ENCODE measurements at places on chromosomes 7 and 10.
A peak's percentile ranks its signal among the peaks of the same experiment; 100 is the strongest.

DNA sequence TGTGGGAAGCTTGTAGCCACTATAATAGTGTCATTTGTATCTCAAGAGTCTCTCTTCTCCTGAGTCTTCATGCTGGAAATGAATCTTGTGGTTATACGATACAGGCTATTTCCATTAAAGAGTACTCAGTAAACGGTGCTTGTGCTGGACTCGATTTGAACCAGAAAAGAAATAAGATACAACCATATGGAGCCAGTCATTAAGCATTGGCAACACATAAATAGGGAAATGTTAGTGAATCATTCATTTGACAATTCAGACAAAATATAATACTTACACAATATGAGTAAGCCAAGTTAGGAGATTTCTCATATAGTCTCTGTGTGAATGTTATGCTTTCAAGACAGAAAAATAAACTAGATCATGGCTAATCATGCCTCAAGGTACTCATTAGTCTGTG is 356.8 kb downstream of the PLXDC2 start:
- DNase-seq, result no peak

GRCh38 chr7:29815181-29816105 is 9.1 kb downstream of the WIPF3 start:
- DNase-seq, result no peak

- DNase-seq, result no peak
Measured at GRCh38 chr10:119602241-119603095, 5.7 kb upstream of the TIAL1 start.

- DNase-seq, result no peak
Measured at GRCh38 chr10:1872151-1872726, 134.9 kb upstream of the ADARB2 start.

DNA sequence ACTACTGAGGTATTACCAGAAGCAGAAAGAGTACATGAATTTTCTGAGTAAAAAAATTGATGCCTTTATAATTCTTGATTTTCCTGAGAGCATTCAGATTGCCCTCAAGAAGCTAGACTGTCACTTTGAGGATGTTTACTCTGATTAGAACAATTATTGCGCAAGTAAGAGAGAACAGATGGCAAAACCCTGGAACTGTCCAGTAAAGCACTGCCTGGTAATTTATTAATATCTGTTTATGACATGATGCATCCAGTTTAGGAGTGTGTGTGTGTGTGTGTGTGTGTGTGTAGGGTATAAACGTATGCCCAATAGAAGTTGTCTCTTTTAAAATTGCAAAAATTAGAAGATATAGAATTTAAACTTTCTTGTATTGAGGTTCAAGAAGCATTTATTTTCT is 379.7 kb downstream of the PHTF2 start:
- no peak for DNase-seq

GRCh38 chr10:95691281-95691680 is 2.4 kb downstream of the TCTN3 start:
- DNase-seq, result no peak

DNA sequence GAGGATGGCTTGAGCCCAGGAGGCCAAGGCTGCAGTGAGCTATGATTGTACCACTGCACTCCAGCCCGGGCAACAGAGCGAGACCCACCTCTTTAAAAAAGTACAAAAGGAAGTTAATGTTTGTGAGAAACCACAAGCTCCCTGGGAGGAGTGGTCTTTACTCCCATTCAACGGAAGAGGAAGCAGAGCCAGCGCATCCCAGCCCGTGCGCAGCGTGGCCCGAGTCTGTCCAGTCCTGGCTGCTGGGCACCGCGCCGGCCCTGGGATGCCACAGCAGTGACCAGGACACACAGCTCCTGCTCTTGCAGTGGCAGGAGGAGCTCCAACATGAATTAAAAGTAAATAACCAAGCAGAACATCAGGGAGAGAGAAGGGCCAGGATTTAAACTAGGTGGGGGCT is 68.4 kb downstream of the ELFN1 start:
- DNase-seq, result no peak

- no peak for DNase-seq
Measured at GRCh38 chr7:153247926-153248325, 488.4 kb downstream of the ACTR3B start.

DNA sequence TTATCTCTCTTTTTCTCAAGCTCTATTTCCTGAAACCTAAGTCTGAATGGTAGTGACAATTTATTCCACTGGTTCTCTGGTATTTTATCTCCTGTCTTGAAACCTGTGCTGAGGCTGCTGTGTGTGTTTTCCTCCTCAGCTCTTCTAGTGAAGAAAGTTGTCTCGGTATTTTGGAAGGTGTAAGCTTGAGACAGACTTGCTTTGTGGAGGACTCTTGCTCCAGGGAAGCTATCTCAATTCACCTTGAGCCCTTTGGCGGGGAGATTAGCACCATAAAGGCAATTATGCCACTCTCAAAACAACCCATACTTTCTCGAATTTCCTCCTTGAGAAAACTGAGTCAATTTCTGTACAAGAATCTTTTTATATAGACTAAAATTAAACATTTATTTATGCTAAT is 141.6 kb downstream of the THSD7A start:
- DNase-seq, result no peak

DNA sequence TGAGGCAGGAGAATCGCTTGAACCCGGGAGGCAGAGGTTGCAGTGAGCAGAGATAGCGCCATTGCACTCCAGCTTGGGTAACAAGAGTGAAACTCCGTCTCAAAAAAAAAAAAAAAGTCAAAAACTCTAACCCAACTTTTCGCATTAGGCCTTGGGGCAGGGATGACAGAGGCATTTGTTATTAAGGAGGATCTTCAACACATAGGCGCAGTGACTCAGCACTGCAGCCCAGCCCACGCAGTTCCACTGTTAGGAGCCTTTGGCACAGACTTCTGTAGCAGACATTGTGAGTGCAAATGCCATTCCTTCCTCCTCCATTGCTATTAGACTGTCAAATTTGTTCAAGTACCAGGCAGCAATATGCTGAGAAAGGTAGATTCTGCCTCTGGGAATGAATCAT is 43.1 kb upstream of the KLHL7 start:
- DNase-seq, result no peak

DNA sequence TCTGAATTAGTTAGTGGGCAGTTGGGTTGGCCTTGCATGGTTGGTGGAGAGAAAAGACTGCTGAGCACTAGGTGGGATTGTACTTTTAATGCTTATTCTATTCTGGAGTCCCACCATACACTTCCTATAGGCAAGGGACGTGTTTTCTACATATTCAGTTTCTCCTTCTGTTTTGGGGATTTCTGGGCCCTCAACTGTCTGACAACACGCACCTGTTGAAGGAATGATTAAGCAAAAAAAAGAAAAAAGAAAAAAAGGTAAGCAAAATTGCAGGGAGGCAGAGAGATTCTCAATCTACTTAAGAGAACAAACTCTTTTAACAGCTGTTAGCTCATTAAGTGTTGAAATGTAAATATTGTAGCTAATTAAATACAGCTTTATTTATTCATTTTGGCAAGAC is 541.3 kb downstream of the CALN1 start:
- no peak for DNase-seq

- no peak for DNase-seq
Measured at GRCh38 chr7:157539521-157539920, 202.7 kb downstream of the DNAJB6 start.

DNA sequence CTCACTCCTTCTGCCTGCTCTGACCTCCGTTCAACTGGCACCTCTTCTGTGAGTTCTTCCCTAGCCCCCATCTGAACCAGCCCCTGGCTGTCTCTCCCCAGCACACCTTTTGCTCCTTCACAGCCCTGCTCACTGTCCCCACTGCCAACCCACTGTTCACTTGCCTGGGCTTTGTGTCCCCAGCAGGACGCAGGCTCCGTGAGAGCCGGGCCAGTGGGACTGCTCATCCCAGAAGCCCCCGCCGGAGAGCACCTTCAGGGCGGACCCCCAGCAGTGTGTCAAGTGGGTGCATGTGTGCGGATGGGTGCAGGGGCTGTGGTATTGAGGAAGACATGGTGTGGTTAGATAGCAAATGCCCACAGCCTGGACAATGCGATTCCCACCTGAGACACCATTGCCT is 148.4 kb upstream of the RNF32 start:
- no peak for DNase-seq

GRCh38 chr10:81314471-81314870 is 560.5 kb upstream of the NRG3 start:
- DNase-seq, result no peak

- DNase-seq, result no peak
Measured at GRCh38 chr7:114941692-114942091, 19.8 kb downstream of the MDFIC start.

- no peak for DNase-seq
Measured at GRCh38 chr7:132879579-132879978, 202.3 kb downstream of the CHCHD3 start.

DNA sequence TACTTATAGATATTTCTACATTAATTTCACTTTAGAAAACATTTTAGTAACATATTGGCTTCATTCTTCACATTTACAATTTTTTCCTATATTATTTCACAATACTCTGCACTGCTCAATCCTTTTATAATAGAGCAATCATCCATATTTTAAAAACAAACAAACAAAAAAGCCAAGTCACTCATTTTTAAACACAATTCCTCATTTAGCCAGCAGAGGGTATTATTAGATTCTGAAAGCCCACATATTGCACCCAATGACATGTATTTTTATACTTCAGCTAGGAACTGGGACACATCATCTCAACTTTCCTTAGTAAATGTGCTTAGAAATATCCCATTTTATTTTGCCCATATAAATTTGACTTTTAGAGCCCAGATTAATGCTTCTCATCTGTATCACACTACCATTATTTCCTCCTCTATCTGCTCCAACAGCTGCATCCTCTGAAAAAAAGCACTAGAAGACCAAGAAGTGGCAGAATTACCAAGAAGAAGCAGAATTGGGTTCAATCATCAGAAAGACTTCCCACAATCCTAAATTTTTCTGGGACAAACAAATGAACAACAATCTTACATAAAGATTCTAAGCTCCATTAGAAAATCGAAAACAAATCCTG is 29.5 kb downstream of the CTNNA3 start:
- peak; percentile 8 for DNase-seq

DNA sequence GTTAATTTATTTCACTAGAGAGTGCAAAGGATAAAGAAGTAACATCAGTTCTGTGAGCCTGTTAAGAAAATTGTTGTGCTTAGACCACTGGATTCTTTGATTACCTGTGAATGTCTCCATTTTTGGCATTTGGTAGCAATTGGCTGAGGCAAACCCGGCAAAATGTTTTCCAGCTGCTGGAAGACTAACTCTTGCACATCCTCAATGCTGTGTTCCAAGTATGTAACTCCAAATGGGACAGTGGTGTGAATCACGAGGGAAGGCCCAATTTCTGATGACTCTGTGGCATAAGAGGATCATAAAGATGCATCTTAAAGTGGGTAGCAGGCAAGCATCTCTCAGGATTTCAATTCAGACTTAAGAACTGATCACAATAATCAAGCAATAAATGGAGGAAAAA is 268.8 kb downstream of the RNLS start:
- DNase-seq, result no peak

GRCh38 chr7:158765020-158765419 is 60.4 kb upstream of the NCAPG2 start:
- no peak for DNase-seq

DNA sequence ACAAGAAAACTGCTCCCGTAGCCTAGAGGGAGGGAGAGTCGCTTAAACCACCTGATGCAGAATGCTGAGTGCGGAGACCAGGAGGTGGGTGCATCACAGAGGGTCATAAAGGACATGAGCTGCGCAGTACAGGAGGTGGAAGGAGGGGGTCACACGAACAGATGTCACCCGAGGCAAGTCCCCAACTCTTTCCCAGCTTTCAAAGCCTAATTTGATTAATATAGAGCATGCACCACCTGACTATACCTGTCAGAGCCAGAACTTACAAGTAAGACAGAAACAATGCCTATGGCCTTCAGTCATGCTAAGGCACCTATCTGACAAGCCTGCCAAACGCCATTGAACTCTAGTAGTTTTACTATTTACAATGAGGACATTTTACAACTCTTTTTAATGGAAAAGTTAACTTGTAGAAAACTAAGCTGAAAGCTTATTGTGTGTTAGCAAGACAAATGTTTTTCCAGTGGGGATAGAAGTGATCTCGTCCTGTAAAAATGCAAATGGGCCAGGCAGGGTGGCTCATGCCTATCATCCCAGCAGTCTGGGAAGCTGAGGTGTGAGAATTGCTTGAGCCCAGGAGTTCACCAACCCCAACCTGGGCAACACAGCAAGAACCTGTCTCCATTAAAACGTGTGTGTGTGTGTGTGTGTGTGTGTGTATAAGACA is 1.1 kb upstream of the VOPP1 start:
- DNase-seq, result no peak

DNA sequence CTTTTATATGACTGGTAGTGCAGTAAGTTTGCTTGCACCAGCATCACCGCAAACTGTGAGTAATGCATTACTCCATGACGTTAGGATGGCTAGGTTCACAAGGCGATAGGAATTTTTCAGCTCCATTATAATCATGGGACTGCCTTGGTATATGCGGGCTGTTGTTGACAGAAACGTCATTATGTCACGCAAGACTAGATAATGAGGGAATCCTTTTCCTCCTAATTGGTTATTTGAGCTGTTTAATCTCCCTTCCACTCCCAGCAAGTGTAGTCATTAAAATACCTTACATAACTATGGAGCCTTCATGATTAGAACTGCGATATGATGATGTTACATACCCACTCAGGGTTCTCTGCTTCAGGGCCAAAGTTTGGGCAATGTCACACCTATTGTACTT is 17.3 kb downstream of the KLLN start:
- DNase-seq, result no peak

DNA sequence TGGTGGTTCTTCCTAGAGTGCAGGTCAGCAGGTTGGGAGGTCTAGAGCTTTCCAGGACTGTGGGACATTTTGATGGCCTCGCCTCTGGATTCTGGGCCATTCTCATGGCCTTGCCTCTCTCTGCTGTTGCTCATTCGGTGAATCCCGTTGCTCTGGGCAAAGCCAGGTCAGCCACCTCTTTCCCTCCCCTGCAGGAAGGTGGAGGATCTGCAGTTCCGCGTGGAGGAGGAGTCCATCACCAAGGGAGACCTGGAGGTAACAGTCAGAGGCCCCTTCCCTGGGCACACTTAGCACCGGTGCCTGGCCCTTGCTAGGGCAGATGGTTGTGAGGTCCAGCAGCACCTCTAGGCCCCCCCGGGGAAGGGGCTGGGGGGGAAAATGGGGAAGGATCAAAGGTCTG is 74.9 kb downstream of the CLIP2 start:
- DNase-seq, result no peak

GRCh38 chr10:93074597-93075368 is 1.1 kb downstream of the CYP26A1 start:
- no peak for DNase-seq

GRCh38 chr10:78923647-78924318 is 145.0 kb upstream of the ZMIZ1 start:
- no peak for DNase-seq

GRCh38 chr7:74256491-74257408 is 2.6 kb upstream of the RFC2 start:
- no peak for DNase-seq

GRCh38 chr7:97317575-97317974 is 200.1 kb downstream of the SDHAF3 start:
- no peak for DNase-seq

DNA sequence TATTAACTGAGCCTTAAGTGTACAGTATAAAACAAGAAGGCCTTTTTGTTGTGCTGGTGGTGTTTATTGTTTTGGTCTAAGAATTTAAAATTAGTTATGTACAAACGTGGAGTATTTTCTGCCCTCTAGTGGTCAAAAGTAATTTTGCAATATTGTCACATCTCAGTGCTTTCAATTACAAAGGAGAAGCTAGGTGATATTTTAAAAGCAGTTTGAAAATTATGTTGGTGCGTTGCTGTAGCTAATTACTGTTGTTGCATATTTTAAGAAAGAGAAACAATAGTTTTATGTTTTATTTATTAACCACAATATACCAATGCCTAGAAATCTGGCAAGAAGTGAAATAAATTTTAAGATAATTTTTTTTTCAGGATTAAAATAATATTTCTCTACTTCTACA is 11.4 kb downstream of the NPVF start:
- DNase-seq, result no peak

All from LNCaP clone FGC (cell line).